ENCODE measurements at places on chromosomes 7 and 10.

DNA sequence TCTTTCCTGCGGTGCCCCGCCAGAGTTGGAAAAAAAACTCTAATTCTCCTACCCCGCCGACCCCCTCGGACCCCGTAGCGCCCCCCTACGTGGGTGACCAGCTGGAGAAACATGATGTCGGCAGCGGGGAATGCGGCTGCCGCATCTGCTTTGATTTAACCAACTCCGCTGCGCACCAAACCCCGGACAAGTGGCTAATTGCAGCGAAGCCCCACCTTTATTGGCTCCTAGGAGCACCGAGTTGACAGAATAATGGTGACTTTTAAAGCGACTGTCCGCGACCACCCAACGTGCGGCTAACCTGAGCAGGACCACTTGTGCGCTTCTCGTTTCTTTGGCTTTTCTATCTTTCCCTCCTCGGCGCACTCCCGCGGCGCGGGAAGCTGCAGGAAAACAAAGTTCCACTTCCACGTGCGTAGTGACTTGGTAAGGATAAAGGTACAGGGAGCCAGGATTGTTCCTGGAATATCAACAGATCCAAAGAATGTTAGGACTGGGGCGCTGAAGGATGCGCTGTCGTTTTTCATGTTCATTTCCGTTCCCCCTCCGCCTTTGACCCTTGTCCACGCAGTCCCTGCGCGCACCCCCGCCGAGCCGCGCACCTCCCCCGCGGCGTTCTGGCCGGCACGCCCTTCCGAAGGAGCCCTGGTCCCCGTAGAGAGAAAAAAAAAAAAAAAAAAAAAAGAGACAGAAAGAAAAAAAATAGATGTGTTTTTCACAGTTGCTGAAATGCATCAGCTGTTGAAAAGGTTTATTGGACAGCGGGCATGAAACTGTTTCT lies 1.4 kb downstream of the WNT16 start:
- DNase-seq = no peak

- no peak for DNase-seq
These were observed 226.8 kb downstream of the TCERG1L start for GRCh38 chr10:131084791-131085090.

GRCh38 chr10:34141032-34141680 lies 673.9 kb downstream of the PARD3 start:
- DNase-seq = no peak

GRCh38 chr7:16357921-16358320 lies 63.4 kb downstream of the CRPPA start:
- DNase-seq = no peak

GRCh38 chr10:89047397-89047796 lies 56.8 kb downstream of the FAS start:
- DNase-seq = no peak

DNA sequence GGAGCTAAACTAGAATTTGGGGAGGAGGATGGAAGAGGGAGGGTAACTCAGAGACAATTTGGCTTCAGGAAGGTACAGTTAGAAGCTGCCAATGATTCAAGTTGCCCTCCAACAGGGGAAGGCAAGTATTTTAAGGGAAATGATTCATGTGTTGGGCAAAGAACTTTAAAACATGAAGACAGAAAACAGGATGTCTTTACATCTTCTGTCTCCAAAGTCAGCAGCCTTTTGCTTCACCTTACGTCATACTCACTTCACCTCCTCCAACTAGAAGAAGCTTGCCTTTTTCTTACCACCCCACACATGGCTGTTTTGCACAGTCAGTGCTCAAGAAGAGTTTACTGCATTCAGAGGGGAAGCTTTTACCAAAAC lies 36.1 kb downstream of the PPP1R3C start:
- DNase-seq = no peak

DNA sequence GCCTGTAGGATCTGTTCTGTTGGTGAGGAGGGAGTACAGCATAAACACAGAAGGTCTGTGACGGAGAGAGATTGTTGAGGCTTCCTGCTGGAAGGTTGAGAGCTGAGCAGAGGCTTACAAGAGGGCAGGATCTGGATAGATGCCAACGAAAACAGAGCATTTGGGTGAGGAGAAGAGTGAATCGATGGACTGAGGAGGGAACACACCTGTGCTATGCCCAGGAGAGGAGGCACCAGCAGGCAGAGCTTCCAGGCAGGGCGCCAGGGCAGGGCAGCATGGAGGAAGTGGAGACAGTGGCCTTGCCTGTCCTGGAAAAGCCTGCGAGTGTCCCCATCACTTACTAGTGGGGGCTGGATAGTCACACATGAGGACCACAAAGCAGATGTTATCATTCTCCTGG lies 282.9 kb downstream of the PAXIP1 start:
- no peak for DNase-seq

- peak; percentile 37 for DNase-seq
These were observed 4.1 kb upstream of the TAS2R5 start for GRCh38 chr7:141785706-141786552.

GRCh38 chr7:48933549-48934085 lies 9.3 kb downstream of the CDC14C start:
- no peak for DNase-seq

DNA sequence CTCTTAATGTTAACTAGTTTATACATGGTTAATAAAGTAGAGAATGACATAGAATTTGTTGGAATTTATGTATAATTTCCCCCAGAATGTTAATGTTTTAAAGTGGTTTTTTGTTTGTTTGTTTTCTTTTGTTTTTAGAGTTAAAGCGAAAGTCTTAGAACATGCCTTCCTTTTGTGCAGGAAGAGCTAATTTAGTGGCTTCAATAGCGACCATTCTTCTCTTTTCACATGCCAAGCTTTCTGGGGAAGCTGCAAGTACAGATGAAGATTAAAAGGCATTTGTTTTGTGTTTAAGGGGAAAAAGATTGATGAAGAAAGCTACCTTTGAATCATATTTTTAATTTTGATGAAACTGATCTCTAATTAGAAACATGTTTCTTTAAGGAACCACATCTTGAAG lies 256.3 kb upstream of the CSTF2T start:
- no peak for DNase-seq

DNA sequence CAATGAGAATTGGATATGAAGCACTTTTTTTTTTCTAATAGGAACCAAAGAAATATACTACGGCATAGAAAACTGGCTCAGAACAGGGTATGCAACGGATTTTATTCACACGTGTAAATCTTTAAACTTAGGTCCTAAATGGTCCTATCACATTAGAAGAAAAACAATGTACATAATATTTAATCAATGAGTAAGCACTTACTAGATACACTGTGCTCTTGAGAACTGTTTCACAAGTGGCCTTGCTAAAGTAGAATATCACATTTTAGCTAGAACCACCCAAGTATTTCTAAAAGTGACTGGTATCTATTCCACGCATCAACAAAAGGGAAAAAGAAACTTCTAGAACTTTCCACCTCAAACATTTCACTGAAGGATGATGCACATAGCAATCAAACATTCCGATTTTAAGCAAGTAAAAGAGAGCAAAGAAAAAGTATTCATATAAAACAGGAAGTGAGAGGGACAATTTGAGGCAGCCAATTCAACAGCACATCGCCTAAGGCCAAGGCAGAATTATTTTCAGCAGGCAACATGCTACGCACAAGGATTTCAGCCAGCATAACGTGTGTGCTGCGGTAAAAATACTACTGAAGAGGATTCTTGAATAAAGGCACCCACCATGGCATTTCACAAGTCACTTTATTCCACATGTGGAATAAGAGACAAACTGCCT lies 55.8 kb downstream of the PARD3 start:
- DNase-seq = no peak

DNA sequence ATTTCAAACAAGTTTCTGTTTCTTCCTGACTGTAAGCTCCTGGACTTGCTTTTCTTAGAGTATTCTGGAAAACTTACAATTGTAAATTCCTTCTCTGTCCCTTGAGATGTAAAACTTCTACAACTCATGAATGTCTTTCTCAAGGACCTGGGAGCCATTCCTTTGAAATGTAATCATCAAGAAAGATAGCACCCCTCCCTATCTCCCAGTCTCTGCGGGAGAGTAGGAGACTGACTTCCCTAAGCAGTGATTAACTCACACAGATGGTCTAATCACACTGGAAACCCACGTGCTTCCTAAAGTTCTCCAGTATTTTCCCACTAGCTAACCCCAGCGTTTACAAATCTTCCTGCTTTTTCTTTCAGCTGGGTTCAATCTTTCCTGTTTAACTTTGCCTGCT lies 549.4 kb downstream of the SORCS1 start:
- no peak for DNase-seq

DNA sequence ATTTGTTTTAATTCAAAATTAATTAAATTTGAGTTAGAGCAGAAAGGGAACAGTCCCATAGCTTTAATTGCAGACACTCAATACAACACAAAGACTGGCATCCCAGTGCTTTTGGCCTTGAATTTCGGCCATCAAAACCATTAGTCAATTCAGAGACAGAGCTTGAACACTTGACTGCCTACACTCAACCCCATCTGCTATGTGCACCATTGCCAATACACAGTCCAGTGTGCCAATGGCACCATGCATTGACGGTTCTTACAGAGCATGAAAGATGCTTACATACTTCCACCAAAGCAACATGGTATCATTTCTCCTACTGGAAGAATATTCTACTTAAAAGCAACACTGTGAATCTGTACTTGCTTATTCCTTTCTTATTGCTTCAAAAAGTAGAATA lies 43.6 kb upstream of the LRRTM3 start:
- DNase-seq = no peak

DNA sequence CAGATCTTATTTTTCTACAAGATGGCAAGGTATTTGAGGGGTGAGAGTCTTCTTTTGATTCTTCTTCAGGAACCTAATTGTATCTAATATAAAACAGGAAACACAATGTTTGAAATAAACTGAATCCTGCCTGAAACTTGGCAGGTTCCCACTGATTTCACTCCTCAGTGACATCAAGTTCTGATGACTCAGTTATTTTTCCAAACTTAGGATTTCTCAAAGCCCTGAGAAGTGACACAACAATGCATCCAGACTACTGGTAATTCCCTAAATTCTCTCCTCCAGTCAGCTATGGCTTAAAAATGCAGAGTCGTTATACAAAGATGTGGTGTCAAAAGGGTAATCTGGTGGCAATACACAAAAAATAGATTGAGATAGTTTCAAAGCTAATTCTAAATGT lies 80.9 kb downstream of the ABLIM1 start:
- DNase-seq = no peak

DNA sequence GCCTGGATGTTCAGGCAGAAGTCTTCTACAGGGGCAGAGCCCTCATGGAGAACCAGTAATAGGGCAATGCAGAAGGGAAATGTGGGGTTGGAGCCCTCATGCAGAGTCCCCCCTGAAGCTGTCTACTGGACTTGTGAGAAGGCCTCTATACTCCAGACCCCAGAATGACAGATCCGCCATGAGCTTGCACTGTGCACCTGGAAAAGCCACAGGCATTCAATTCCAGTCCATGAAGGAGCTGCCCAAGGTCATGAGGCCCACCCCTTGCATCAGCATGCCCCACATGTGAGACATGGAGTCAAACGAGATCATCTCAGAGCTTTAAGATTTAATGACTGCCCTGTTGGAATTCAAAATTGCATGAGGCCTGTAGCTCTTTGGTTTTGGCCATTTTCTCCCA lies 4.9 kb upstream of the ZNF679 start:
- no peak for DNase-seq

DNA sequence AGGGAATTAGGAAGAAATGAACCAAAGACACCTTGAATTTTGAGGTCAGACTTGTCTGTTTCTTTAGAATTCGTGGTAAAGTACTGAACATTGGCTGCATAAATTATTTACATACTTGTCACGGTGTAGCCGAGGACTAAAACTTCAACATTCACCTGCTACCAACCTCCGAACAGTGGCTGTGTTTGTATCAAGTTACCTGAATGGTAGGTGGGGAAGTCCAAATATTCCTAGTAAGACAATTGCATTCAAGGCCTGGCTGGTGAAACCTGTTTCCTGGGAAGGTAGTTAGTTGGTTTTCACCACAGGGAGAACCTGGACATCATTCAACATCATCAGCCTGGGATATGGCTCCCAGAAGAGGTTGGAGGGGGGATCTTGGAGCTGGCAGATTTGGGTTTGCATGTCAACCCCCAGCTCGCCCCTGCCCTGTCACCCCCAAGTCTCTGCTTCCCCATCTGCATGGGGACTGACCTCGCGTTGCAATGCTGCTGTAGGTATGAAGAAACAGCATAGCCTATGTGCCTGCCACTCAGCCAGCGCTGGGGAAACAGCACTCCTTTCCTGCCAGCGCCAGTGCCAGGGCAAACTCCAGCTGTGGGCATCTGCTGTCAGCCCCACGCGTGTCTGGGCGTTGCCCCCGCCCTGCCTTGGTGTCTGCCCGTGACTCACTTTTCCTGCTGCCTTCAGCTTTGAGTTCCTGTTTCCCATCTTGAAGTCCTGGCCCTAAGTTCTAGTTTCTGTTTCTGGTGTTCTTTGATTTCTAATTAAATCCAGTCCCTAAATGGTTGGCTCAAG lies 12.7 kb upstream of the LARP4B start:
- DNase-seq = no peak

DNA sequence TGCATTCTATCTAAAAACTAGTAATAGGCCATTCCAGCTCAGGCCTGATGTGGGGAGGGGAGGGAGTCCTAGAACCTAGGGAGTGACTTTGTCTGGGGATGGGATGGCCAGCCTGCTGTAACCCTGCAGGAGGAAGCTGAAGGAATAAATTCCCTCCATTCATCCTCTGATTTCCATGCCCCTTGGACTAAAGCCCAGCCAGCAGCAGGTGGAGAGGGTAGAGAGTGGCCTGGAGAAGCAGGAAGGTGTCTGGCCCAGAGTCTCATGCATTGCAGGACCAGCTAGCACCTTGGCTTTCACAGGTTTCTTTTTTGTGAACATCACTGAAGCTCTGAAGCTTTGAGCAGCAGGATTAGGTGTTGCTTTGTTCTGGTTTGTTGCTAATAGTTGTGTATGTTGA lies 32.8 kb upstream of the CDH23 start:
- no peak for DNase-seq

GRCh38 chr7:38548605-38549004 lies 82.6 kb downstream of the AMPH start:
- DNase-seq = no peak

DNA sequence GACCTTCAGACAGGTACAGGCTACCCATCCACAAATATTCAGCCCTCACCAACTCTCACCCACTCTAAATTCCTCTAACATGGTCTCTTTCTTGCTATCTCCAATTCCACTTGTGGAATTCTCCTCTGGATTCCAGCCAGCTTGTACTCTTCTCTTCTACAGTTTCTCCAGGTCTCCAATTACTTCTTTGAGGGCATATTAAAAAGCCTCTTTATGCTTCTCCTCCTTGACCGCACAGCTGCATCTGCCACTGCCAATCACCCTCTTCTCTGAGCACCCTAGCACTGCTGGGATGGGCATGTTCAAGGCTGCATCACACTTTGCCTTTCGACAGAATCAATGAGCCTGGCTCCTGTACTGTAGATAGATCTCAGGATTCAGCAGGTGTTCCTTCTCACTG lies 101.5 kb upstream of the ANKRD1 start:
- no peak for DNase-seq
